ENCODE measurements at places on chromosomes 4 and X.

GRCh38 chr4:159151689-159152088 is 48.8 kb downstream of the RAPGEF2 start:
- DNase-seq = no peak

GRCh38 chr4:65023883-65024670 is 614.8 kb upstream of the TECRL start:
- no peak for DNase-seq

- no peak for DNase-seq
Measured at GRCh38 chrX:49139713-49140112, 16.2 kb upstream of the GPKOW start.

DNA sequence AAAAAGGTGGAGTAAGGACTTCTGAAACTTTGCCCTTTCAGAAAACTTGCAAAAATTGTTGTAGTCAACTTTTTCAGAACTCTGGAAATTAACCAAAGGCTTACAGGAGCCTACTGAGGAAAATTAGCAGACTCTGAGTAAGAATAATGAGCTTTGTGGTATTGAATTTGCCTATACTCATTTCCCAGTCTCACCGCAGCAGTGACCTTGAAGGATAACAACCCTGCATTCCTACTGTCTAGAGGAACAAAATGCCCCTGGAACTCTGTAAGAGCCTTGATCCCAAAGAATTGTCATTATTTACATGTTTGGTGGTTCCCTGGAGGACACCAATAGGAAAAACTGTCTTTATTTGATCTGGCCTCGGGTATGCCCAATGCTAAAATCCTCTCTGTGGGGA is 57.9 kb downstream of the MND1 start:
- DNase-seq = no peak

DNA sequence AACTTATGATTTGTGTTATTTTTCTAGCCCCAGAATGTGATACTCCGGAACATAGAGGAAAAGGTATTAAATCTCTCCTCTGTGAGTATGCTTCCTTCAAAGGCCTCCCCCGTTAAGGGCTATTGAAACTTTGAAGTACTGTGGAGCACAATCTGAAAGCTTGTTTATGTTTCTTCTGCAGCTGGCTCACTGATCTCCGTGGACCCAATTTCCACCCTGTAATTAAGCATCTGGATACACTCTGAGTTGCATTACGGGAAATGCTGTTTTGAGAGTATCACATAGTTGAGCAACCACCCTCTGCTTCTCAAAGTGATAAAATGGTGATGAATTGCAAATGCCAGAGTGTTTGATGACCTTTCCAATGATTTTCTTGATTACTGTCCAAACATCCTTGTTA is 296.8 kb upstream of the PABPC5 start:
- DNase-seq = no peak

DNA sequence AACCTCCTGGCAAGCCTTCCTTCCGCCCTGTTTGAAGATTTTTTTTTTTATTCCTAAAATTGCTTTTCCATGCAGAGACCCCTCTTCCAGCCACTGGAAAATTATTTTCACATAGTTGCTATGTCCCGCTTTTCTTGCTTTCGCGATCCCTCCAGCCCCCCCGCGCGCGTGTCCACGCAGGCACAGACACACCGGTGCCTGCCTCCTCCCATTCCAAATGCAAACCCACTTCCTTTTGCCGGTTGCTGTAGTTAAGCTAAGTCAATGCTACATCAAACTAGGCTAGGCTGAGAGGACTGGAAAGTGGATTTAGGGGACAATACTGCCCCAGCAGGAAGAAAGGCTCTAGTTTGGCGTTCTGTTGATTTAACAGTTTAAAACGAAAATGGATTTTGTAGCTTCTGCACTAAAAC is 111.0 kb downstream of the DHX15 start:
- no peak for DNase-seq

- DNase-seq = no peak
Measured at GRCh38 chr4:186297013-186297645, 31.1 kb downstream of the F11 start.

DNA sequence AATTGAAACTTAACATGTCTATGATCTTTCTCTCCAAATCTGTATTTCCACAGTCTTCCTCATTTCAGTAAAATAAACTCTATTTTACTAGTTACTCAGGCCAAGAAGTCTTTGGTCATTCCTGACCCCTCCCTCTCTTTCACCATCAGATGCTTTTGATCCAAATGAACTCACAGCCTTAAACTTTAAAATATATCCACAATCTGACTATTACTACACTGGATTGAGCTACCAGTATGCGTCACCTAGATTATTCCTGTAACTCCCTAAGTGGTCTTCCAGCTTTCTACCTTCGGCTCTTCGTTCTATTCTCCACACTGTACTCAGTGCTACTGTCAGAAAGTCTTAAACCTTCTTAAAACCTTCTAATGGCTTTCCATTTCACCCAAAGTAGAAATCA is 195.1 kb downstream of the FBXW7 start:
- DNase-seq = no peak

DNA sequence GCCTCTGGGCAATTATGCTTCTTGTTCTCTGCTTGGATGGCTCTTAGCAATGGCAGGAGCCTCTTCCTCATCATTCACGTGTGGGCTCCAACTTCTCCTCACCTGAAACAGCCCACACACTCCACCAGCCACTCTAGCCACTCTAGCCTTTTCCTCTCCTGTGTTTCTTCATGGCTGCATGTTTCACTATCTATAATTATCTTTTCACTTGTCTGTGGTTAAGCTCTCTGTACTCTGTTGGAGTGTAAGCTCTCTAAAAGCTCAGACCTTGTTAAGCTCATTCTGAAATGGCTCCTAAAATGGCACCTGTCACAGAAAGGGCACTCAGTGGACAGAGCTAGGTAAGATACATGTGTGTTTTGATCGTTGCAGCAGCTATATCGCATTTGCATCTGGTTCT is 80.0 kb downstream of the SH3KBP1 start:
- DNase-seq = no peak

DNA sequence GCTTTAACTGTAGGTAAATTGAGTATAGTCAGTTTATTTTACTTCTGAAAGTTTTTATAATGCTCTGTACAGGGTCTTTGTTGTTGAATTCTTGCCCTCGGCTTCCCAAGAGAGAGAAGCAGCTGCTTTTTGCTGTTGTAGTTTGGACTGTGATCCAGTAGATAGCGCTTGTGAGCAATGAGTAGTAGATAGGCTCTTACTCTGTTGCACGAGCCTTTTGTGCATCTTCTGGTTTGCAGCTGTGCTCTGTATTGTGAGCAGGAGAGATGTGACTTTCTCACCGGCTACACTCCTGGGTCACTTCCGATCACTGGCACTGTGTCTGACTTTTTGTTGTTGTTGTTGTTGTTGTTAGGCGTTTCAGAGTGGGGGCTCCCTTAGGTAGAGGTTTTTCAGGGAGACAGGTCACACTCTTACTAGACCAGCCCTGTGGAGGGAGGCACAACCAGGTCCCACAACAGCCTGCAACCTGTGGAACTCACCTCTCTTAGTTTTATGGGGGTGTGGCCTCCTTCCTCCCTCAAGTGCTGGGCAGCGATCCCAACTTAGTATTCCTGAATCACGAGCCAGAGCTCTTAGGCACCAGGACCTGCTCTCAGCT is 822.1 kb upstream of the GALNTL6 start:
- DNase-seq = no peak

GRCh38 chr4:88333741-88334405 is 44.8 kb upstream of the HERC6 start:
- no peak for DNase-seq

GRCh38 chrX:2788980-2789379 is 37.1 kb downstream of the XG start:
- DNase-seq = no peak

GRCh38 chr4:148812101-148812500 is 369.9 kb upstream of the NR3C2 start:
- no peak for DNase-seq

DNA sequence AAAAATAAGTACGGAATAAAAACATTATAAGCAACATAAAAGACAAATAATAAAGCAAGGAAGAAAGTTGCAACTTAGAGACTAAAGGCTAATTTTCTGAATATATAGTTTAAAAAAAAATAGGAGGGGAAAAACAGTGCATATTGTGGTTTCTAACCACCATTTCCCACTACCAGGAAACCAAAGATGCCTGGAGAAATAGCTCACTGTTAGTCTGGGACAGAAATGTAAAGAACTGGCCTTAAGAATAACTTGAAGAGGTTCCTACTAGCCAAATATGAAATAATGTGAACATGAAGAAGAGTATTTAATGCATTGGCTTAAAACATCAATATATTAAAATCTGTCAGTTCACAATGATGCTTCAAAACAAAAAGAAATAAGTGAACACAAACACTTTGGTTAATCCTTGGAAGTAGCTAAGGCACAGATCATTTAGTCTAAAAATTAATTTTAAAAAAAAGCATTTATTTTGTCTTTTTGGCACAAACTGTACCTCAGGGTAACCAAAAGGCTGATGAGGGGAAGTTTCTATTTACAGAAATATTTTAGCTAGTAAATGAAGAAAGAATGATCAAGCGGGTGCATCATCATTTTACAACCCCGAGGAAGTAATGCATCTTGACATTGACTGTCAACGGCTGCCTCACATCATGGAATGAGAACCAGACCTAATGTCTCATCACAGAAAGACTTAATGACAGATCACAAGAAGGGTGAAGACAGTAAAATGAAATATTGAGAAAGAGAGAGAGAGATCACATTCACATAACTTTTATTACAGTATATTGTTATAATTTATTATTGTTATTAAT is 297.2 kb upstream of the LDB2 start:
- no peak for DNase-seq

- no peak for DNase-seq
Measured at GRCh38 chr4:62394766-62395165, 1194.6 kb downstream of the ADGRL3 start.

DNA sequence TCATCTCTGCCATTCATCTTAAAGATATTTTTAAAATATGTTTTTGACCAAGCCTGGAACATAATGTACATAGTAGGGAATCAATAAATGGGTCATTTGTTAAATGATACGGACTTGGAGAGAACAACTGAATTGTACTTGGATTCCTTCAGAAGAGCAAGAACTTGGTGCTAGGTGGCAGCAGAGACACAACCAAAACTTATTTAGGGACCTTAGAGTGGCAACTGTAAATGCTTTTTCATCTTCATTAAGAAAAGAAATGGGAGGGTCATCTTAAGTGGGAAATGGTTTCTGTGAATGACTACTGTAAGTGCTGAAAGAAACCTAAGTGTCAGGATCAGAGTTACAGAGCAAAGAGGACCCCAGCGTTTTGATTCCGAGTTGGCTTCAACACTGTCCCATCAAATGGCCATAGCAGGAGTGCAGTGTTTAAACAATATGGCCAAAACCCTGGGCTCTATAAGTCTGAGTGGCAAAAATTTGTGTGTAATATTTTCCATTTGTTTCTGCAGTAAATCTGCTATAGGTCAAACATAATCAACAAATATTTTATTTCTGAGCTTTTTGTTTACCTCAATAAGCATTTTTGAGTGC is 213.6 kb downstream of the PALLD start:
- DNase-seq = no peak

- DNase-seq = no peak
Measured at GRCh38 chr4:29295280-29295679, 1424.9 kb upstream of the PCDH7 start.

DNA sequence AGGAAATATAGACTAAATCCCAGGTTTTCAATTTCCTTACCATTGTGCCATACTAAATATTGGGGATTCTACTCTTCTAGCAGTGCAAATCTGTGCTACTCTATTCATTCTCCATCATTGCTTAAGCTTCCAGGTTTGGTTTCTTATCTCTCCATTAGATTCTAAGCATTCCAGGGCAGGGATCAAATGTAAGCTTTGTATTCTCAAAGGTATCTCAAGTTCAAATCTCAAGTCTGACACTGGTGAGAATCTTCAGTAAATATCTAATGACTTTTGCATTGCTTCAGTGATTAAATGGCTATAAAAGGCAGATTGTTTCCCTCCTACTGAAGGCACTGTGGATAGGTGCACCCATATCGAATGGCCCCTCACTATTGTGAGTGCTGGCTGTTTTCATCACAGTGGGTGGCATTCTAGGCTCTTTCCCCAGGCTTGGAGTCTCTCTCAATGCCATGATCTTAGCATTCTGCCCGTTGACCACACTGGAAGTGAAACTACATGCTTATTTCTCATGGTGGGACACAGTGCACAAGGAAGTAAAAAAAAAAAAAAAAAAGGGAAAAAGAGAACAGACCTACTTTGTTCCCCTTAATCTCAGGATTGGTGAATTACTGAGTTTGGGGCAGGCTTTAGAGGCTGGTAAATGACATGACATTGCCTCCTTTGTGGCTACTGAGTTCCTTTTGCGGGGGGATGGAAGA is 28.7 kb downstream of the FAM9C start:
- DNase-seq = no peak

DNA sequence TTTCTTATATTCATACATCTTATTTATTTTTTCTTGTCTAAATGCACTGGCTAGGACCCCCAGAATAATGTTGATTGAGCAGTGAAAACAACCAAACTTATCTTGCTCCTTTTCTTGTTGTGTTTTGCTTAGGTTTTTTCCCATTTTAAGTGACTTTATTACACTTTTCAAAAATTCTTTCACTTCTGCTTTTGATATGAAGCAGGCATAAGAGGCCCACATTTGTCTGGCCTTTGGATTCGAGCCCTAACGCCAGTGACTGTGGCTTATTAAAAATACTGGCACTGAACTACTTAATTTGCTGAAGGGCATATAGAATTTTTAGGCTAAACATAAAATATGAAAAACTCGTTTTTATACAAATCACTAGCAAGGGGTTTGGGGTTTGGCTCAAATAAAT is 197.0 kb downstream of the ASB9 start:
- DNase-seq = no peak

GRCh38 chr4:174669270-174669669 is 147.0 kb upstream of the HPGD start:
- no peak for DNase-seq

GRCh38 chrX:53080628-53081580 is 1.3 kb upstream of the TSPYL2 start:
- DNase-seq = no peak

GRCh38 chr4:102807345-102807744 is 20.0 kb downstream of the UBE2D3 start:
- no peak for DNase-seq

- DNase-seq = no peak
Measured at GRCh38 chr4:78477276-78477675, 74.3 kb upstream of the ANXA3 start.

GRCh38 chr4:150694438-150694837 is 112.5 kb downstream of the MAB21L2 start:
- no peak for DNase-seq

- no peak for DNase-seq
Measured at GRCh38 chrX:39425124-39425806, 624.0 kb downstream of the MID1IP1 start.

DNA sequence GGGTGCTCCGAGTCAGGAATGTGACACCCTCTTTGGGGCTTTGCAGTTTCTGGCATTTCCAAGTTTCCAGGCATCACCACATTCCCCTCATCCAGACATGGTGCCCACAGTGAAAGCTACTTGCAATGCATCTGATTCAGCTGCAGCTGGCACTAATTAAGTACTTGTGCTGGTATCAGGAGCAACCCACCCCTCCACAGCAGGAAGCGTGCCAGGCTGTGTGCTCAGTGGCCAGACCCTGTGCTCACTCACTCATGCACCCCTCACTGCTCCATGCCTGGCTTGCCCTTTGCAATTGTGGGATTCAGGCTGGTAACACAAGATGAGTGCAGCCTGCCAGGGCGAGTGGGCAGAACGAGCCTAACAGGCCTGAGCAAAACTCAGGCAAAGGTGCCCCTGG is 271.2 kb downstream of the EPHA5 start:
- no peak for DNase-seq

- DNase-seq = no peak
Measured at GRCh38 chrX:51893931-51894696, 691 bp downstream of the MAGED1 start.
